NCI-H2107 (cell line): ENCODE measurements at places on chromosomes 13 and 19.

DNA sequence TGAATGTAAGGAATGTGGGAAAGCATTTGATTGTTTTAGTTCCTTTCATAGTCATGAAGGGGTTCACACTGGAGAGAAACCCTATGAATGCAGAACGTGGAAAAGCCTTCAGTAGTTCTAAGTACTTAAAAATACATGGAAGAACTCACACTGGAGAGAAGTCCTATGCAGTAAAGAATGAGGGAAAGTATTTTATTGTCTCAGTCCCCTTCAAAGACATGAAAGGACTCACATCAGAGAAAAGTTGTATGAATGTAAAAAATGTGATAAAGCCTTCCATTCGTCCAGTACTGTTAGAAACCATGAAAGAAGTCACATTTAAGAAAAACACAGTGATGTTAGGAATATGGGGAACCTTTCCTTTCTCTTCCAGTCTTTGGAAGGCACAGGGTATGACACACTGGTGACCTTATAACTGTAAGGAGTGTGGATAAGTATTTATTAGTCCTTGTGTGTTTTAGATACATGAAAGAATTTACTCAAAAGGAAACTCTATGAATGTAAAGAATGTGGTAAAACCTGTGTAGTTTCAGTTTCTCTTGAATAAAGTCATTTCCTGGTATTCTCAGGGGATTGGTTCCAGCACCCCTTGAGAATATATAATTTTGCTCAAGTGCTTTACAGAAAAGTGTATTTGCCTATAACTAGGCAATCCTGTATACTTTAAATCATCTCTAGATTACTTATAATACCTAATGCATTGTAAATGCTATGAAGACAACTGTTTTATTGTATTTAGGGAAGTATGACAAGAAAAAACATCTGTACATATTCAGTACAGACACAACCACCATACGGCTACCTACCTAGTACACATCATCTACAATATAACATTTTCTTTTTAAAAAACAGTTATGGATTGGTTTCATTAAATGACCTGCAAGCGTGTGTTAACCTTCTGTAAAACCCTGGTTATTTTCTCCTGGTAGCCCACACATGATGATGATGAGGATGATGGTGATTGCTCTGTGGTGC, 52.8 kb downstream of the ZNF823 start:
- DNase-seq, result no peak

GRCh38 chr19:10095948-10096614, 6.4 kb downstream of the ANGPTL6 start:
- peak; percentile 89 for DNase-seq

DNA sequence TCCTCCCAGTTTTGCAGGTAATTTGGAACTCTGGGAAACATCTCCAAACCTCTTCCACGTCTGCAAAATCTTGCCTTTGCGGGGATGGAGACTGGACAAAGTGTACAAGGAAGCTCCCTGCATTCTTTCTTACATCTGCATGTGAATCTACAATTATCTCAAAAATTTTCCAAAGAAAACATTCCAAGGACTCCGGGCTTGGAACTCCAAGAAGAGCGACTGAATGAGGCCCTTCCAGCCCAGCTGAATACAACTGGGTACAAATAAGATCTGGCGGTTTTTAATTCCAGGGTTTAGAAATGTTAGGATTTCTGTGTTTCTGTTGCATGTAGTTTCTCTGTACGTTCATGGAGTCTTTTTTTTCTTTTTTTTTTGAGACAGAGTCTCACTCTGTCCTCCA, 28.5 kb downstream of the EXOC3L2 start:
- DNase-seq, result no peak

- no peak for DNase-seq
Measured at GRCh38 chr19:38211766-38212165, 12.3 kb downstream of the DPF1 start.

DNA sequence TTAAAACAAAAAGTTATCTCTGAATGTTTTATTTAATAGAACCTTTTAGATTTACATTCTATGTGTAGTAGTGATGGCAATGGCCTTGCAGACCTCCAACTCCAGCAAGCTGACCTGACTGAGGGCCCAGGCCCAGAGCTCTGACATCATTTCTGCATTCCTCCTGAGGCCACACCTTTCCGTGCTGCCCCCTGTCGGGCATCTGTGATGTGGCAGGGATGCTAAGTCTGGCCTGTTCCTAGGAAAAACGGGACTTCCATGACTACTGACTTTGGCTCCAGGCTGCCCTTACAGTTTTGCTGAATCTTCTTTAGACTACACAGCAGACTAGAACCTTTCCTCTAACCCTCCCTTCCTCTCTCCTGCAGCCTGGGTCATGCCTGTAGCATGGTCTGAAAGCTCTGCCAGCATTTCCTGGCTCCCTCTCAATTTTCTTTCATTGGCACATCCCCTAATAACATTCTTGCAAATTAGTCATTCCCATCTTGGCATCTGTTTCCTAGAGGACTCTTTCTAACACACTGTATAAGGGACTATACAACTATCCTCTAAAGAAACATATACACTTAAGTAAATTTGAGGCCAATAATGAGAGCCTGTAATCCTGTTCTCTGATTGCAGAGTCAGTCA, 249.1 kb downstream of the GPC5 start:
- DNase-seq, result no peak

DNA sequence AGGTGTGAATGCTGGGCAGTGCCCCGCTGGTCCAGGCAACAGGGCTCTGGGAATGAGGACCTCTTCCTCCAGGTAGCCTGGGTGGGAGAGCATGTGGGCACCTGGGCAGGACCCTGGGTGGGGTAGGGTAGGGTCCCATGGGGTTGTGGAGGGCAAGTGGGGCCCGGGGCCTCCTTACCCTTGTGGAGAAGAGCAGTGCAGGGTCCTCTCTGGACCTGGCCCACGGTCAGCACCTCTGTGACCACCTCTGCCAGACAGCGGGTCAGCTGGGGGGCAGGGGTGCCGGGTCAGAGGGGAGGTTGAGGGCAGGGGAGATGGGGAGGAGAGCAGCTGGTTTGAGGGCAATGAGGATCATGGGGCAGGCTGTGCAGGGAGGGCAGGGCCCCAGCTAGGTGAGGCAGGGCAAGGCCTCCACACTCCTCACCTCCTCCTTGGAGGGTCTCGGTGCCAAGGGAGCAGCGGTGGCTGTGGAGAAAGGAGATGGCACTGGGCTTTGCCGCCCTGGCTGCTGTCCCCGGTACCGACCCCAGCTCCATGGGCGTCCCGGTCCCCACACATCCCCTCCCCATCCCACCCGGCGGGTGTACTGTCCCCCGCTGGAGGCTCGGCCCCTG, 491 bp downstream of the CCER2 start:
- DNase-seq, result no peak

GRCh38 chr19:50490411-50490811, 13.8 kb upstream of the GARIN5A start:
- DNase-seq, result no peak

DNA sequence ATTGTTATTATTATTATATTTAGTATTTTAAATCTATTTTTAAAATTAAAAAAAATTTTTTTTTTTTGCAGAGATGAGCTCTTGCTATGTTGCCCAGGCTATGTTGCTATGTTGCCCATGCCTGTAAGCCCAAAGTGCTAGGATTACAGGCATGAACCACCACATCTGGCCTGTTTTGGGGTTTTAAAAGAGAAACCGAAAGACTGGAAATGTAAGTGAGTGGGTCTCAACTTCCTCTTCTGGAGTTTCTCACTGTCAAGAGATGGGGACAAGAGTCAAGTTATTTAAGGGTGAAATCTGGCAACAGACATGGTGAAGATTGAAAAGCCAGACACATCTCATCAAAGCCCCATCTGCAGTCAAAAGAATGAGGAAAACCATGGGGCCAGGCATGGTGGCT, 4.2 kb upstream of the OR7G3 start:
- no peak for DNase-seq

DNA sequence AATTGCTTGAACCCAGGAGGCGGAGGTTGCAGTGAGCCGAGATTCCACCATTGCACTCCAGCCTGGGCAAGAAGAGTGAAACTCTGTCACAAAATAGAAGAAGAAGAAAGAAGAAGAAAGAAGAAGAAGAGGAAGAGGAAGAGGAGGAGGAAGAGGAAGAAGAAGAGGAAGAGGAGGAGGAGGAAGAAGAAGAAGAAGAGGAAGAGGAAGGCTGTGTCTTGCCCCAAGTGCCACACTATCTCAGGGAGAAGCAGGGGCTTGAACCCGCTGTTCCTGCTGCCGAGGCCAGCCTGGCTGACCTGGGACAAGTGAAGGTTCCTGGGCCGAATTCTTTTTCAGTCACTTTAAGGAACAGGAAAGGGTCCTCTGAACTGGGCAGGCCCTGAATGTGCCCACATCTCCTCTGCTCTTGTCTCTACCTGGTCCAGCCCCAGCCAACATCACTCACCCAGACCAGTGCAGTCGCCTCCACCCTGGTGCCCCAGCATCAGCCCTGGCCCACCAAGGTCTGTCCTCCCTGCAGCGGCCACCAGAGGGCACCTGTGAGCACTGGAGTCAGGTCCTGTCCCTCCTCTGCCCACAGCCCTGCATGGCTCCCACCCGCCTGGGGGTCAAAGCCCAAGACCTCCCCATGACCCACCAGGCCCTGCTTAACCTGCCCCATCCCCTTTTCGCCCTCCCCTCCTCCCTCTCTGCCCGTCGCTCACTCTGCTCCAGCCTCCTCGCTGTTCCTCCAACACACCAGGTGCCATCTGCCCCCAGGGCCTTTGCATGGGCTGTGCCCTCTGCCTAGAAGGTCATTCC, 20.0 kb downstream of the TICAM1 start:
- DNase-seq, result peak; percentile 7

- DNase-seq, result no peak
Measured at GRCh38 chr13:90300015-90300414, 1047.5 kb upstream of the MIR17HG start.

DNA sequence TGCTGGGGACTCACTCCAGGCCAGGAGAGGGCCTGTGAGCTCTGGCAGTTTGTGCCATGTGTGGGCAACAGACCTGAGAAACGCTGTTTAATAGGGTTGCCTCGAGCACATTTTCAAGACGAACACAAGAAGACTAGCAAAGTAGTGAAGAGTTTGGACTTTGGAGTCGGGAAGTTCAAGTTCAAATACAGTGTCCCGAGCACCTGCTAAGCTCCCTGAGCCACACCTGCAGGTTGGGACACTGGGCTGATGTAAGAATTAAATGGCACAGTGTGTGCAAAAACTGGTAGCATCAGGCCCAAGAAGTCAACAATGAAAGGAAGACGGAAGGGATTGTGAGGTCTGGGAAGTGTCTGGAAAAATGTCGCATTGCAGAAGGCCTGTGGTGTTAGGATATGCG, 112.8 kb upstream of the PABPC3 start:
- DNase-seq, result no peak

DNA sequence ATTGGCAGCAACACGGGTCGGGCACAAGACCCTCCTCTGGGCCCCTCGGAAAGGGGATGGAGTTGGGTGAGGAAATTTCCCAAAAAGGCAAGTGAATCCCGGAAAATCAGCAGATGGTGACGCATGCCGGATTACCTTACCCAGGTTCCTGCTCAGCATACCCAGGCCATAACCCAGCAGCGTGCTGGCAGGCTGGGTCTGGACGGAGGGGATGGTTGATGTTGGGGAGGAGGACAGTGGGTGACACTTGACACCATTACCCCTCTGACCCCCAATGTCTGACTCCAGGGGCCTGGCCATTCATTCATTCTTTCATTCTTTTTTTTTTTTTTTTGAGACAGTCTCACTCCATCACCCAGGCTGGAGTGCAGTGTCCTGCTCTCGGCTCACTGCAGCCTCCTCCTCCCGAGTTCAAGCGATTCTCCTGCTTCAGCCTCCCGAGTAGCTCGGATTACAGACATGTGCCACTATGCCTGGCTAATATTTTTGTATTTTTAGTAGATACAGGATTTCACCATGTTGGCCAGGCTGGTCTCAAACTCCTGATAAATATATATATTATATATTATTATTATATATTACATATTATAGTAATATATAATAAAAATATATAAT, 799 bp downstream of the PVR start:
- no peak for DNase-seq

DNA sequence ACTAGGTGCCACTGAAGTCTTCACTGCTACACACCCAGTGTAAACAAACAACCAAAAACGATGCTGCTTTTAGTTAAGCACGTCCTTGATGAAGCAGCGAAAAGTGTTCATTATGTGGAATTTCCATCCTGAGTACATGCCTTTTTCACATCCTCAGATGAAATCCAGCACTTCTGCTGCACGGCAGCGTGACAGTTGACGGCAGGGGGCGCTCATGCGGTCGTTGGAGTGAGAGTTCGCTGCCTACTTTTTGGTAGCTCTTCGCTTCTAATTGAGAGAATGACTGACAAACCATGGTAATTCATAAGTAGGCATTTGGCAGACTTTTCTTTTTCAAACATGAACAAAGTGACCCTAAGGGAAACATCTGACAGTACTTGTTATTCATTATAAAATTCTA, 1124.9 kb downstream of the EFNB2 start:
- DNase-seq, result no peak

DNA sequence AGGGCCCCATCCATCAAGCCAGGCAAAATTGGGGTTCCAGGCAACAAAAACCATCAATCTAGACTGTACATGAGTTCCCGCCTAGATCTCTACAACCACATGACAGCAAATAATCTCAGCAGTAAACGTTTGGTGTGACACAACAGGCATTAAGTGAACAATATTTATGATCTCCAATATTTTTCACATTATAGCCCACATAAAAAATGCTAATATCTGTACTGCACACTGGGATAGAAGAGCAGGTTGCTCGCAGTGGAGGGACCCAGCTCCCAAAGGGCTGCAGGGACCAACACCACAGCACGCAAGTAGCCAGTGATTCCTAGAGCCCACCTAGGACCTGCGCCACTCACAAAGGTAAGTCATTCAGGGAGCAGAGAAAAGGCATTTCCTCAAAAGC, 25.9 kb downstream of the LATS2 start:
- no peak for DNase-seq

- DNase-seq, result no peak
Measured at GRCh38 chr19:38034492-38034860, 127.5 kb downstream of the SIPA1L3 start.

DNA sequence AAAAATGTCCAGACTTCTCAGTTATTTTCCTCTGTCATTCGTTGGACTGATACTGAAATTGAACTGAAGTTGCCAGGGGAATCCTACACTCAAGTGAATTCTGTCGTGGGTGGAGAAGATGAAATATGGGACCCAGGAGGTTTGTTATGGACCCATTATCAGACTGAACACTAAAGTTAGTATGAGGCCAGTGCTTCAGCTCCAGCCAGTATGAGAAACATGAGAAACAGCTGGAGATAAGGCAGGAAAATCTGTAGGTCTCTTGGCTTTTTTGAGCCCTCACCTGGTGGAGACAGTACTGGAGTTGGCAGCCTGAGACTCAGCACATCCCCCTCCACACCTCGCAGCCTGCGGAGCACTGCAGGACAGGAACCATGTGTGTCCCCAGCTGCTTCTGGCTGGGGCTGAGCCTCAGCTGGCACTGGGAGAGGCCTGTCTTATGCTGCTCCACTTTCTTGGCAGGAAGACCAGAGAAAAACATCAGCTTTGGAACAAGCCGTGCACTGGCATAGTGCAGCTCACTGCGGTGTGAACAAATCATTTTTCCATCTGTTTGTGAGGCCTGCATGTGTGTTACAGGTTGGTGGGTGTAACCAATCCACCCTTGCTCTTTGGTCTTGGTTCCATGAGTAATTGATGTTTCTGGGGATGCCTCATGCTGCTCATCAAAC, 641.0 kb downstream of the FGF9 start:
- no peak for DNase-seq

GRCh38 chr19:45753548-45753947, 15.5 kb downstream of the SIX5 start:
- no peak for DNase-seq
